Muscle of leg (tissue), 16 donors: ENCODE measurements at places on chromosomes 12 and 14. TPM values are rescaled to one million over a fixed set of nuclear protein-coding genes. Genes with fewer than 3 reads are reported as not detected.

DNA sequence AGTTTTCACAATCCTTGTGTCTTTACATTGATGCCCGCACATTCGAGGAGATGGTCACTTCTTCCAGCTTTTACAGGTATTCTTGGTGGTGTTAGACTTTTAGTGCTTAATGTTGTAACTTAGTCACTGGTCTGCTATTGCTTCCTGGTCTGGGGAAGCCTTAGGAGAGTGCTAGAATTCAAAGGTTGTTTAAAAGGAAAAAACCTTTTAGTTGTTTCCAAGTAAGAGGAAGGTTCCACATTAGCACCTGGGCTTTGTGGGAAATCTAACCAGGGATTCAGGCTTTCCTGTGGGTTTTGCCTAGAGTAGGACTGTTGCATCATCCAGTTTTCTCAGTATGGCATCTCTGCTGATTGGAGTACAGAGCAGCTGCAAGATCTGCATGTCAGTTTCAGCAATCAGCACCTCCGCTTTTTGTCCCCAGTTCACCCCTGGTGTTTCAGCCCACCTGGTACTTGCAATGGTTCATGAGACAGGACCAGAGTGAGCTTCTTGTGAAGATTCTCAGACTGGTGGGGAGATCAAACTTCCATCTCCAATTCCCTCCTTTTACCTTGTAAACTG, 44.0 kb upstream of the PLBD1 start:
- no peak for DNase-seq

DNA sequence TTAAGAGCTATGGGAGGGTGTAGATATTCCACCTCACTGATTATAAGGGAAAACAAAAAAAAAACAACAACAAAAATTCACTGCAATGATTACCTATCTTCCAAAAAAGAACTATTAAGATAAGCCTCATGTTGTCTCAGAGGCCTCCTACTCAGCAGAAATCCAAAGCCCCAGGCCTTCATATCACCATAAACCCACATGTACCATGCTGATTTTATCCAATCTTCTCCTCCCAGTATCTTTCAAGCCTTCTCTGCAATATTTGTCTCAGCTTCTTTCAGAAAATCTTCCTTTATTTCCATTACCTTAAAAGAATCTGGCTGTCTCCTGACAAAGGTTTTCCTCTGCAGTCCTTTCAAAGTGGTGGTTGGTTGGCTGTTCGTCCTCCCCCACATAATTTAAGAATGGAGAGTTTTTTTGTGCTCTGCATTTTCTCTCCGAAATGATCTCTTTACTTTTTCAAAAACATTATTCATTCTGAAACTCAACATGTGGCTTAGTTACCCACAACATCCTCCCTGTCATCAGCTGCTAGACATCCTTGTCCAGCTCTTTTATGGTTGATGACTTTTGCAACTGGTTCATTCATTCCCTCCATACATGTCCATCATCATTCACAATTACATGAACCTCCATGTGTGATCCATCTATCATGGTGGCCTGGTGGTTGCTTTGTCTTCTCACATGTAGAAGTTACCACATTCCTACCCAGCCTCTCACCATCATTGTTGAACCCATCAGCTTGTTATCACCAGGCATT, 2.9 kb upstream of the EPYC start:
- DNase-seq: no peak

DNA sequence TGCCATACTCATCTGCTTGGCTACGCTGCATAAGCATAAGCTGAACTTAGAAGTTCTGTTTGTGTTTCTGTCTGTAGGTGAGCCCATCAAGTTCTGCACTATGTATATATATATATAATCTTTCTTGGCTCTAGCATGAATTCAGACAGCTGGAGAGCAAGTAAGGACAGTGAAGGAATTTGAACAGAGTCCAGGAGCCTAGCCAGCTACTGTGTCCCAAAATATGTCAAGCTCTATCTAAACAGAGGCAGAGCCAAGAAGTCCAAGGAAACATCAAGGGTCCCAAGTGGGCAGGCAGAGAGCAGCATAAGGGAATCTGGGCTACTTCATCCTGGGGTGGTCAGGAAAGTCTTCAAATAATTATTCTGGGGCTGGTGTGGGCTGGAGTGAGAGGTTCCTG, 118.5 kb upstream of the NPAS3 start:
- peak; percentile 79 for DNase-seq

DNA sequence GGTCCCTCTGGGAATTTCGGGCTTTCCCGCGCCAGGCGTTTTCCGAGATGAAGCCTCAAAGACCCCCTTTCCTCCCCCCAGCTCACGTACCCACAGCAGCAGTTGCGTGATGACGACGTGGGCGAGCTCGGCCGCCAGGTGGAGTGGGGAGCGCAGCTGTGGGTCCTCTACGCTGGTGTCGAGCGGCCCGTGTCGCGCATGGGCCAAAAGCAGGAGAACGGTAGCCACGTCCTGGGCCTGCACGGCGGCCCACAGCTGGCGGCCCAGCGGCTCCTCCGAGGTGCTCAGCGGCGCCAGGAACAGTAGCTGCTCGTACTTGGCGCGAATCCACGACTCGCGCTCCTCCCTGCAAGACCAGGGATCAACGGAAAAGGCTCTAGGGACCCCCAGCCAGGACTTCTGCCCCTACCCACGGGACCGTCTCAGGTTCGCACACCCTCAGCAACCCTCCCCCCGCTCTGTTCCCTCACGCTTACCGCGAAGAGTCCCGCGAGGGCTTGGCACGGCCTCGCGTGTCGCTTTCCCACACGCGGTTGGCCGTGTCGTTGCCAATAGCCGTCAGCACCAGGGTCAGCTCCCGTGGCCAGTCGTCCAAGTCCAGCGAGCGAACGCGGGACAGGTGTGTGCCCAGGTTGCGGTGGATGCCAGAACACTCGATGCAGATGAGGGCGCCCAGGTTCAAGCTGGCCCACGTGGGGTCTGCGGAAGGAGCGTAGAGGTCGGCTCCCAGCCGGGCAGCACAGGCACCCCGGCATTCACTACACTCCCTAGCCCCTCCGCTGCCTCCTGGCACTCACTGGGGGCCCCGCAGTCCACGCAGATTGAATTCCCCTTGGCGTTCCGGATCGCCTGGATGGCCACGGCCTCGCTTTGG, 11.4 kb downstream of the AGAP2 start:
- DNase-seq: peak; percentile 73

DNA sequence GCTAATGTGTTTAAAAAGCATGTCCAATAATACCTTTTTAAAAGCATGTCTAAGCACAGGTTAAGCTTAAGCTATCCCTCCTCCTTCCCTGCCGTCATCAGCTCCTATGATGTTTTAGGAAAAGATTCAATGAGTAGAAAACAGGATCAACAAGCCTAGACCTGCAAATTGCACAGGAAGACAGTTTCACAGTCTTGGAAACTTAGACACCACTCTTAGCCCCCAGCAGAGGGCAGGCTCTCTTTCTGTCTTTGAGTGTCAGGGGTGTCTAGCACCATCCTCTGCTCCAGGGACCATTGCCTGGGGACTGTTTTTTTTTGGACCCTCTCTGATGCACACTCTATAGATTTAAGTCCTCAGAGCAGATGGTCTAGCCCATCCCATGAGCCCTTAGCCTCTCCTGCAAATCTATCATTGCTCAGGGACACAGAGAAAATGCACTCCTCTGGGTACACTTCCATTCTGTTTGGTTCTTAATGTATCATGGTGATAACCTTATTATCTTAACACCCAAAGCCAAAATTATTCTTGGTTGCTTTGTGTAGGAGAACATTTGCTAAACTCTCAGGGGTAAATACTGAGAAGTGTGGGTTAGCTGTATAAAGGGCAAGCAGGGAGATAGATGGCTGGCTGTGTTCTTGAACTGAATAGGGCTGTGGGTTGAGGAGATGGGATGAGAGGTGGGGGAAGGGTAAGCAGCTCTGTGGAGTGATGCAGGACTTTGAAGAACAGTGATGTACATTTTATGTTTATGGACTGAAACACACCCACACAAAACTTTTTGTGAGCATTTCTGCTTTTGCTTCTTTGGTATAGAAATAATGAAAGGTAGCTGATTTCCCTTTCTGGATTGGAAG, 259.9 kb upstream of the DDHD1 start:
- DNase-seq: no peak

DNA sequence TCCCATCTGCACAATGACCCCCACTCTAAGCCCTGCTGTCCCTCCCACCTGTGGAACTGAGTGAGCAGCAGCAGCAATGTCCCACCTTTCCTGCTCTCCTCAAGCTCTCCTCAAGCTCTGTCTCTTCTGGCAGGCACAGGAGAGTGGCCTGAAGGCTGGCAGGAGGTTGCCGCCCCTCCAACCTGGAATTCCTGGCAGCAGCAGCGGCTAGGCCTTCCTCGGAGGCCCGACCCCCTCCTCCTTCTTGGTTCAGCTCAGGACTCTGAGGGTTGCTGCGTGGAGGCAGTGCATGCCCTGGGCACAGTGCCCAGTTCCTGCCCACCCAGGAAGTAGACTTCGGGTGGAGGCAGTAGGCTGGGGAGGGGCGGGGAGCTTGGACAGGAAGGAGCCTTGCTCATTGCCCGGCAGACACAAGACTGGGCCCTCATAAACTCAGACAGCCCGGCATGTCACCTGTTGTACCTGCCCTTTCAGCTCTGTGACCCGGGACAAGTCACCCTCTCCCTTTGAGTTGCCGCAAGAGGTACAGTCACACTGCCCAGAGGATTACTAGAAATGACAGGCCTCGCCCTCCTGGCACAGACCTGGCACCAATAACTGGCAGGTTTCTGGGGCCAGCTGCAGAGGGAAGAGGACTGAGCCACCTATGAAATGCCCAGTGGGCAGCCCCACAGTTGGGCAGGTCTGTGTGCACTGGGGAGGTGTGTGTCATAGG, 2.1 kb upstream of the SERPINA1 start:
- DNase-seq: peak; percentile 48

DNA sequence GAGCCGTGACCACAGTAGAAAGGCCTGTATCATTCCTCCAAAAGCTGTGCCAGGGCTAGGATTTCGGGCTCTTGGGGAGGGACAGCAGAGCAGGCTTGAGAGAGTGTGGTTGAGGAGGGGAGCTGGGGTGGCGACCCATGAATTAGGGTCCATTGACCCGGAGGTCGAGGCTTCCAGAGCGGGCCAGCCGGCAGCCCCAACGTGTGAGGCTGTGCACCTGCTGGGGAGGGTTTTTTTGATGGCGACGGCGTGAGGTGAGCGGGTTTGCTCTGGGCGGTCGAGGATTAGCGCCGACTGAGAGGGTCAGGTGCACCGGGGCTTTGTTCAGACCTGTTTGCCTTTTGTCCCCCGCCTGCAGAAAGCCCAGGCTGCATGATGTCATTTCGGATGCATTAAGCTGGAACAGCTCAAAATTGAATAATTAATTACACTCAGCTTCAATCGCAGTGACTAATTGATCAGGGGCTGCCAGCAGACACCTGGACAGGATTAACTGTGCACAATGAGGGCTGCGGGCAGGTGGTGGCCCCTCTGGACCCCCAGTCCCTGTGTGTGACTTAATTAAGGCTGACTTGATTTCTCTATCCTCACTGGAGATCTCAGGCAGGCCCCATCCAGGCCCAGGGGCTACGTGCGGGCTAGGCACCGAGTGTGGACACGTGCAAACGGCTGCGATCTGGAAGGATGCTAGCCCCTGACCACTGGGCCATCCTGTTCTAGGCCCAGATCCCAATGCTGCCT, 42.1 kb upstream of the MEG3 start:
- no peak for DNase-seq

GRCh38 chr12:77830583-77831351, at the start of gene NAV3:
NAV3 (plus strand) TSS chr12:77830894; CDS start chr12:77831462, 568 bp downstream.
- DNase-seq: peak; percentile 95

- DNase-seq: peak; percentile 54
Observed at GRCh38 chr14:45249856-45250575, 3.0 kb downstream of the MIS18BP1 start.

DNA sequence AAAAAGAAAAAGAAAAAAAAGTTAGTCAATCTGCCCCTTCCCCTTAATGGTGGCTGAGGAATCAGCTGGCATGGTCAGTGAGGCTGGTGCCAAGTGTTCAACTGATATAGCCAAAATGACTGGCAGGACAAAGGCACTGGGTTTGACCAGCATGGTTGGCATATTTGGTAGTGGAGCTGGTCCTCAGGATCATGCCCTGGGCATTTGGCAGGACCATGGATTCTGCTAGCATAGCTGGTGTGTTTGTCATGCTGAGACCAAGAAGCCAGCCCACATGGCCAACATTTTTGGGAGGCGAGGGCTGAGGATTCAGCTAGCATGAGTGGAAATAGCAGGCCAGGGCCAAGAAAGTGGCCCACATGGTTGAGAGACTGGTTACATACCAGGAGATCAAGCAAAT, 136.5 kb downstream of the FBXL14 start:
- no peak for DNase-seq

- DNase-seq: peak; percentile 71
Observed at GRCh38 chr14:104680806-104681688, 8.4 kb upstream of the INF2 start.

GRCh38 chr12:96045566-96045965, 10.2 kb upstream of the LTA4H start:
- DNase-seq: no peak

GRCh38 chr14:59239022-59239421, 50.6 kb downstream of the DAAM1 start:
- no peak for DNase-seq

DNA sequence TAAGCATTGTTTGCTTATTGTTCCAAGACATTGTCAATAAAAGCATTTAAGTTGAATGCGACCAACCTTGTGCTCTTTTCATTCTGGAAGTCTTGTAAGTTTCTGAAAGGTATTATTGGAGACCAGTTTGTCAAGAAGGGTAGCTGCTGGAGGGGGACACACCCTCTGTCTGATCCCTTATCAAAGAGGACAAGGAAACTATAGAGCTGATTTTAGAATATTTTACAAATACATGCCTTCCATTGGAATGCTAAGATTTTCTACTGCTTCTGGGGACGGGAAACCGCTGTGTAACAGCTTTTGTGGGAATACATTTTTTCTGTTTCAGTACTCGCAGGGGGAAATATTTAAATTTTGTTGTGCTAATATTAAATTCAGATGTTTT, 3.5 kb downstream of the FOS start:
- DNase-seq: peak; percentile 90

GRCh38 chr12:93292731-93293566, 84.8 kb upstream of the NUDT4 start:
- no peak for DNase-seq

GRCh38 chr12:51171884-51172514, 936 bp downstream of the TFCP2 start:
- DNase-seq: no peak

DNA sequence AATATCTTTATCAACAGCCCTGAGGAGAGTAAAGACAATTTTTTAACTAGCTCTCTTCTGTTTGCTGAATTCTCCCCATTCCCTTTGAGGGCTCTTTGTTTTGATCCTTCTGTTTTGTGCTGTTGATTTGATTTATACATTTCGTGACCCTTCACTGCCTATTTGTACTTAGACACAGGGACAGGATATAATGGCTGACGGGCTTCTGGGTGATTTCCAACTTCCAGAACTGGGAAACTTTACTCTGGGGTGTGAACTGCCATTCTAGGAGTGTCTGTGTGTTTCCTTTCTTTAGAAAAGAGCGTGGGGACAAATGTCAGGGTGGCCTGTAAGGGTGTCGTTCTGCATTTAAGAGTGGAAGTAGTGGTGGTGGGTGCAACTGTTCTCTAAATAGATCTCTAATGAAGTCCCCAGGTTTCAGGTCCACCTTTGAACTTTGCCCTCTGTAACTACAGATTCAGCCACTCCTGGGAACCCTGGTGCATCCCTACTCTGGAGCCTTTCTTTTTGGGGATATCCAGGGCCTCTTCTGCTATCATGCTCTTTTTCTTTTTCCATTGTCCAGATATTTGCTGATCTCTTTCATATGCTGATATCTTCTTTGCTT, 22.3 kb upstream of the SSPN start:
- DNase-seq: no peak

Gene DRAM1
- 2.8 TPM for polyA plus RNA-seq

Gene ABCD2
- polyA plus RNA-seq: 0.12 TPM

Gene SPIC
- not detected for polyA plus RNA-seq

Gene SERPINA3
- polyA plus RNA-seq: 0.32 TPM

Gene FIGNL2
- polyA plus RNA-seq: 1.2 TPM

Gene CLEC4D
- polyA plus RNA-seq: not detected

Gene CABP1
- polyA plus RNA-seq: 2.7 TPM
